ENCODE measurements at places on chromosomes 7 and 10.

GRCh38 chr7:18565337-18565736 is 69.8 kb downstream of the HDAC9 start:
- no peak for DNase-seq

GRCh38 chr7:155836216-155837125 is 24.2 kb upstream of the SHH start:
- DNase-seq: no peak

GRCh38 chr10:80166581-80167470 is 34.3 kb downstream of the PLAC9 start:
- no peak for DNase-seq

GRCh38 chr7:727104-727805 is at the start of gene PRKAR1B:
PRKAR1B (minus strand) TSS chr7:727281; CDS start chr7:711505, 15,776 bp downstream.
- DNase-seq: no peak

GRCh38 chr7:24917510-24918239 is 62.3 kb downstream of the OSBPL3 start:
- no peak for DNase-seq

GRCh38 chr7:151631953-151632749 is 112.5 kb upstream of the RHEB start:
- DNase-seq: peak; percentile 76

DNA sequence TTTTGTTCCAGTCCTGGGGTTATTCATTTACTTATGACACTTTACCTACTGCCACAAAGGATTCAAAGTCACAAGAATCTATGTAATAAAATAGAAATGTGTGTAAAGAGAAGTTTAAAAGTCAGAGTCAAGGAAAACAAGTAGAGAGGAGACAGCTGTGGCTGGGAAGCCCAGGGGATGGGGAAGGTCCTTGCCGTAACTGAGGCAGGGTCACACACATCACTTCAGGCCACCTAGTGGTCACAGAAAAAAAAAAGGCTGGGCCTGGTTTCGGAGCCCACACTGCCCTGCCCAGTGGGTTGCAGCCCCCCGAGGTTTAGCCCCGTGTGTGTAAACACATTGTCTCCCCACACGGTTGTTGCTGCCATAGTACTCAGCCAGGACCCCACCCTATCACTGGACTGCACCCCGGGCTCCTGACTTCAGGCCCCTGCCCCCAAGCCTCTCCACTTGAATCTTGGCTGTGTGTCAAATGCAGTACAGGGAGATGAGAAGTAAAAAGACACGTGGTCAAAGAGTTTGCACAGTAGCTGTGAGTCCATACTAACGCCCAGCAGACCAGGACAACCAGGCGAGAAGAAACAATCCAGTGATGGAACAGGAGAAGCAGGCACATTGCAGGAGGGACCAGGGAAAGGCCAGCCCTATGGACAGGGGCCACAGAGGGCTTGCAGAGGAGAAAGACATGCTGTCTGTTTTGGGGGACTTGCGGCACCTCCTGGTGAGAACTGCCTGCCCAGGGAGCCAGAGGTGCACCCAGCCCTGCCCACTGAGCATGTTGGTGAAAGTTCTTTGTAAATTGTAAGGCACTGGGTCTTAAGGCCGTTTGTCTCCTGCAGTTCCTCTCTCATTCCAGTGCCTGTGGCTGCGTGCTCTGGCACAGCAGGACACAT is 91.4 kb upstream of the MACROH2A2 start:
- DNase-seq: no peak

- DNase-seq: no peak
Measured at GRCh38 chr7:42380401-42380800, 143.4 kb upstream of the GLI3 start.

DNA sequence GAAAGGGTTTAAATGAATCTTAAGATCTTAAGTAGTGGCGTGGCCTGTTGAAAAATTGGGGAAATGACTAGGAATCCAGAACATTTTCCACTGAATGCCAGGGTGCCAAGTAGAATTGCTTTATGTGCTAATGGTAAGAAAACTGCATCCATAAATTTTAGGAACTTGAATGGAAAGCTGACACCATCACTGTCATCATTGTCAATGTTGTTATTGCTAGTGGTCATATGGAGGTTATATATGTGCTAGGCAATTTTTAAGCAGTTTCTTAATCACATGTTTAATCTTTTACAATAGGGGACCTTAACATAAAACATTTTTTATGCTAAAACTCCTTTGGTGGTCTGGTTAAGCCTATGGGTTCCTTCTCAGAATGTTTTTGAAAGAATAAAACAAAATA is 13.1 kb downstream of the MARCHF5 start:
- no peak for DNase-seq

DNA sequence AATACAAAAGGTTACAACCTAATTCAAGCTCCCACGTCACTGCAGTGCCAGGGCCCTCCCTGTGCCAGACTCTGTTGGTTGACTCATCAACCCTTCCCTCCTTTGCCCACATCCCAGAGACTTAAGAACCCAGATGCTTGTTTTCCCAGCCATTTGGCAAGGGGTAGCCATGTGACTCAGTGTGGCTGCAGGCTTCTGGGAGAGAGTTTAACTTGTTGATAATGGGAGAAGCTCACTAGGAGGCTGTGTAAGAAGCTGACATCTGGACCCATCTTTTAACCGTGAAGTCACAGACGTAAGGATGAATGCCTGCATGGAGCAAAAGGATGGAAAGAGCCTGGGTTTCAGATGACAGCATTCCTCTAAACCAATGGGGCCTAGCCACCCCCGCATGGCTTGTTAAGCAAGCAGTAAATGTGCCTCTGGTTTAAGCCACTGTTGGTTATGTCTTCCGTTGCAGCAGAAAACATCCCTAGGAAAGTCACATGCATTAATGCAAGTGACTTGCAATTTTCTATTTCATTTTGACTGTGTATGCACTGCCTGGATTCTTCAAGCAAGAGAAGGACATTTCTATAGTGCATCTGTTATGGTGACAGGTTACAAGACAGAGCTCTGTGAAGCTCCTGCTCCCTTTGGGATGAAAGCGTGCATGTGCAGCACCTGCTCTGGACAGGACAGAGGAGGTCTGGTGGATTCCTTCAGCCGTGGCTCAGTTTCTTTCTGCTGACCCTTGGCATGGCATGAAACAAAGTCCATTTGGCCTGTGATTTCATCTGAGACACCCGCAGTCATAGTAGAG is 57.5 kb upstream of the CREB5 start:
- DNase-seq: no peak

GRCh38 chr7:155360495-155361345 is 63.0 kb downstream of the INSIG1 start:
- DNase-seq: no peak

GRCh38 chr7:120997882-120998474 is 9.5 kb downstream of the CPED1 start:
- no peak for DNase-seq

DNA sequence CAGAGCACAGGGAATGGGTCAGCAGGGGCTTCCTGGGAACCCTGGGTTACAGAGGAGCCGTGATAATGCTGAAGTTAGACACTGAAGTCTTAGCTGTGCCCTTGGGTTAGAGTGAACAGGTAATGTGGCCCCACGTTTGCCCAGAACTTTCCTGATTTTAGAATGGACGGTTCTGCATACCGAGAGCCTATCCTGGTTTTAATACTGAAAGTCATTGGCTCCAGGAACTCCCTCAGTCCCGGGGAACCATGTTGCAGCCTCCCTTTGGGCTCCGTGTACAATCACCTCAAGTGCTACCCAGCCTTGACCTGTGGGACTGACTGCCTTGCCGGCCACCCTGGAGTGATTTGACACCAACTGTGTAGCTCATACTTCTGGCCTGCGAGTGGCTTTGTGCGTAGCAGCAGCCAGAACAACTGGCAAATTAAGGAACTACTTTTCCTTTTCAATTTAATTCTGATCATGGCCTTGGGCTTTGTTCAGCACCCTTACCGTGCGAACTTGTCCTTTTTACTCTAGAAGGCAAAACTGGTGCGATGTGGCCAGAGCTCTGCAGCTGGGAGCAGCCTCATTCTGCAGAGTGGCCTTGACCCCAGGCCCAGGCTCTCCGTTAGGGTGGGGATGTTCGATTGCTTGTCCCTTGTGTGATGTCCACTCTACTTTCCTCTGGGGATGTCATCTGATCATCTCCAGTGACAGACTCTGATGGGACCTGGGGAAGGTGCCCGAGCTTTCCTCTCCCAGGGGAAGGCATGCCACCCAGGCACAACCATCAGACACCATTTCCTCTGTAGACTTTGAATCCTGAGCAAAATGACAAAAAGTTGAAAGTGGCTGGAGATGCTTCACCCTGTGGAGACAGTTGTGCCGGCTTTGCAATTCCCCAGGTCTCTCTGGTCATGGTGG is 265.9 kb downstream of the GLRX3 start:
- DNase-seq: no peak

DNA sequence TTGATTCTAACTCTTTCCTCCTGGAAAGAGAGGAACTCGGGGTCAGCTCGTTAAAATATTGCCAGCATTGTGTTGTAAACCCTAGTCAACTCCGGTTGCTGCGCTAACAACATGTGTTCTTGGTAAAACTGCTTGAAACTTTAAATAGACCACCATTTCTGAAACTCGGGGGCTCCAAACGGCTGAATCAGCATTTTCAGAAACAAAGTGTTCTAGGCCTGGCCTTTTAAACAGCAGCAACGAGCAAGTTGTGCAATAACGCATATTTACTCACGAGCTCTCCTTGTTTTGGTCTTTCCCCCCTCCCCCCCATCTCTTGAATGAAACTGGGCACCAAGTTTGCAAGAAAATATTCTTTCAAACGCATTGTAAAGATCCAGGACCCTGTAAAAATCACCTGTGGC is 9.2 kb upstream of the GRB10 start:
- DNase-seq: no peak

DNA sequence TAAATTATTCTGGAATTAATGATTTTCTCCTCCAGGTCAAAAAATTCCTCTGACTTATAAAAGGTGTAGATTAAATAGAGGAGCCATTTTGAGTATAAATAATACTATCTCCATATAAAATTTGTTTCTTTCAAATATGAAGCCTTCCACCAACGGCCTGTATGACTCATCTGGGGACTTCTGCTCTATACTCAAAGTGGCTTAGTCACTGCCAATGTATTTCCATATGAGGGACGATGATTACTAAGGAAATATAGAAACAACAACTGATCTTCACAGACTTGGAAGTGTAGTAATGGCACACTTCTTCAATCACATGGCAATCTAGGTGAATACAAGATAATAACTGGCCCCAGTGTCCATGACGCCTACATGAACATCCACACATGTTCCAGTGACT is 335.6 kb upstream of the HGF start:
- DNase-seq: peak; percentile 76

DNA sequence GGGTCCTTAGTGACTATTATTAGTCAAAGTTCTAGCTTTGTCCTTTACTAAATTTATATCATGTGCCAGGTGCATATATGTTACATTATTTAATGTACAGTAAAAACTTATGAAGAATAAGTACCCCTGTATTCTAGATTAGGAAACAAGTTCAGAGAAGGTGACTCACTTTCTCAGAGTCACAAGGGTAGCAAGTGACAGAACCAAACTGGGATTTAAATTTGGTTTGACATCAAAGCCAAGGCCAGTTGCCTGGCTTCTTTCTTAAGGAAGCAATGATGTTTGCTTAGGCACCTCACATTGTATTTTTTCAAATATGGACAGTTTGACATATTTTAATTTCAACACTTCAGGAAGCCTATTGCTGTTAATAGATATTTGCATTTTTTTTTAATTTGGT is 2.5 kb downstream of the LSM8 start:
- no peak for DNase-seq

DNA sequence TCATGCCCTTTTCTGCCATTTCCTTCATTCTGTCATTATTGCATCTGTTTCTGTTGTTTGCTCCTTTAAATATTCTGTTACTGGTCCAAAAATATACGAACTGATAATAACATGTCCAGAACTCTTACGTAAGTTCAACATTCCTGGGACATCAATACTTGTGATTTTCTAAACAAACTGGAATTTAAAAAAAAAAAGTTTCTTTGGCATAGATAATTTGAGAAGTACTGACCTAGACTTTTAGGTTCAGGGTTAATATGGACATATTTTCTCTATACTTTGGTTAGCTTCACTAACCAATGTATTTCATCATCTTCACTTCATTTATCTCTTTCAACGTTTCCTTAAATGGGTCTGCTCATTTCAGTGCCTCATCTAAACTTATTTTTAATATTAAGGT is 147.3 kb downstream of the JMJD1C start:
- no peak for DNase-seq
